ENCODE measurements at places on chromosomes 5 and 9. TPM values are rescaled to one million over a fixed set of nuclear protein-coding genes. Genes with fewer than 3 reads are reported as not detected.

Gene PCDHGB3
- total RNA-seq = 9.7 TPM

DNA sequence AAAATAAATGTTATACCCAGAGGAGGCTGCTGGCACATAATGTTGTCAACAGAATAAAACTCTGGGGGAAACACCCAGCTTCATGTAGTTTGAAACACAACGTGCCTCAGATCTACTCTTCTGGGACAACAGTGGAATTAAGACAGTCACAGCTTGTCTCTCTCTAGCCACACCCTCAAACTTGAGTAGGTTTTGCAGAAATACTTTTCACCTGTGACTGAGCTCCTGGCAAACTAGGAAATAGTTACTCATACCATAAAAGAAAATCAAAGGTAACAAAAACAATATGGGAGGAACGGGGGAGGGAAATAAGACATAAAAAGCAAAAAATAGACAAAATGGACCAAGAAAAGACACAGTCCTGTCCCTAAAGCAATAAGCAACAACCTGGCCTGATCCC lies 14.4 kb downstream of the ELAVL2 start:
- DNase-seq = no peak

GRCh38 chr9:121824651-121825030 lies 173.2 kb downstream of the DAB2IP start:
- DNase-seq = no peak

DNA sequence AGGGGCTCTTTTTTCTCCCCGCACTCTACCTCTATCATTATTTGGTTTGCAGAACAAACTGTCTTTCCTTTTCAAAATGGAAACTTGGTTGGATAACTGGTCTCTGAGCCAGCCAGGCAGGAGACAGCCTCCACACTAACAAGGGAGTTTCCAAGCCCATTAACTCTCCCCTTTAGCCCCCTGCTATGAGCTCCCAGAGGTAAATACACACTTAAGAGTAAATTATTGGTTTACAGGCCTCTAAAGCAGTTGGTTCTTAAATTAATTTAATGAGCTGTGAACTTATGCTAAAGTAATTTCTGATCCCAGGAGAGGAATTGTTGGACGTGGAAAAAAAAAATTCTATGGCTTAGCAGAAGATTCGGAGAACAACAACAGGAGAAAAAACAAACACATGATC lies 30.3 kb downstream of the EPB41L4A start:
- no peak for DNase-seq

DNA sequence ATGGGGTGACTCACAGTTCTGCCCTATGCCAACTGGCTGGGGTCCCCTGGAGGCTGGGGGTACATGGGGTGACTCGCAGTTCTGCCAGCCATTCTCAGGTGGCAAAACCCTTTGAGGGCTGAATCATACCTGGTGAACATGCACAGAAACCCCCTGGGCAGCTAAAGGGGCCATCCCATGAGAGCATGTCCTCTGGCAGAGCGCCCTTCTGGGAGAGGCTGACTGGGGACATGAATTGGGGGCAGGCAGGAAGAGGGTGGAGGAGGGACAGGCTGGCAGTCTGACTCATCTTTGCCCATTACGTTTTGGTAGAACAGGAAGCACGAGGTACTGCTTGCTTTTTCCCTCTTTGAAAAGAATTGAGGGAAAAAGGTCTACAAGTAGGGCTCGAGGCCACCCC lies 16.7 kb downstream of the TRAF1 start:
- no peak for DNase-seq

Gene MORN5
- total RNA-seq = not detected

DNA sequence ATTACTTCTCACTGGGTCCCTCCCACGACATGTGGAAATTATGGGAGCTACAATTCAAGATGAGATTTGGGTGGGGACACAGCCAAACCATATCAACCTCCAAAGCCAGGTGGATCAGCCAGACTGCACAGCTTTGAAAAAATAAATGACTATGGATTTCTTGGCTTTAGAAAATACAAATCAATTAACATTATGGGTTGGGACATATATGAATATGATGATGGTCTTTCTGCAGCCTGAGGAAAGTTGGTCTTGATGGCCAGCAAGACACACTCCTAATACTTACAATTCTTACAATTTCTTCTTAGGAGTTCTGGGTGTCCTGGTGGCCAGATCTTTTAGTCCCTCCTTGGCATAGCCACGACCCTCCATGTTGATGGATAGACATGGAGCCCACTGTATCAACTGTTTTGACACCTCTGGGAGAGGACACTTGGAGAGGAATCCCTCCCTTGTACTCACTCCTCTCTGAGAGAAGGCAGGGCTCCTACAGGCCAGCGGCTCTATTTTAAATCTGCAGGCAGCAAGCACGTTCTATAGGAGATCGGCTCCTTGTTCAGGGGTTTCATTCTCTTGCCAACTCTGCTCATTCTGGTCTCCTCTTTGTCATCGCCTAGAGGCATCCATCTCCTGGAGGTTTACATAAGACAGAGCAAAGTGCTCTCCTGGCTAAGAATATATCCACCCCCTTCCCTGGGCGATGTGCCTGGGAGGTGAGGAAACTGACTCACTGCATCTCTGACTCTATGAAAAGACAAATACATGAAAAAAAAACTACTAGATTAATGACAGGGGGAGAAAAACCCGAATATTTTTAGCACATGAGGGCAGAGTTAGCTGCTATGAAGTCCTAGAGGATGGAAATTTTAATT lies 145.9 kb downstream of the CARTPT start:
- DNase-seq = no peak

Gene CDC14B
- 45.1 TPM for total RNA-seq
